EH (cell line): ENCODE measurements at places on chromosomes 3 and 15.
A peak's percentile ranks its signal among the peaks of the same experiment; 100 is the strongest.

GRCh38 chr3:20916951-20917606, 731.1 kb upstream of the SGO1 start:
- no peak for DNase-seq

DNA sequence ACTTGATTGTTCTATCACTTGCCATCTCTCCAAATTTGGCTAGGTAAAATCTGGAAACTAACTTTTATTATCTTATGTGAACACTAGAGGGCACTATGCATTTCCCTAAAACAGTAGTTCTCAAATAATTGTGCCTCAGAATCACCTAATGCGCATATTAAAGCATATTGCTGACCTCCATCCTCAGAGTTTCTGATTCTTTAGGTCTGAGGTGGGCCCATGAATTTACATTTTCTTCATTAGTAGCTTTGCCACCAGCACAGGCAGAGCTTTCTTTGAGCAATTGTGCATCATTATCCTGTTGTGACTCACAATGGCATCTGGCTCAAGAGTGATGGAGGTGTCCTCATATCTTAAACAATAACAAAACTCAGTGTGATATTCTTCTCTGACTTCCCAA, 17.5 kb upstream of the BCHE start:
- no peak for DNase-seq

DNA sequence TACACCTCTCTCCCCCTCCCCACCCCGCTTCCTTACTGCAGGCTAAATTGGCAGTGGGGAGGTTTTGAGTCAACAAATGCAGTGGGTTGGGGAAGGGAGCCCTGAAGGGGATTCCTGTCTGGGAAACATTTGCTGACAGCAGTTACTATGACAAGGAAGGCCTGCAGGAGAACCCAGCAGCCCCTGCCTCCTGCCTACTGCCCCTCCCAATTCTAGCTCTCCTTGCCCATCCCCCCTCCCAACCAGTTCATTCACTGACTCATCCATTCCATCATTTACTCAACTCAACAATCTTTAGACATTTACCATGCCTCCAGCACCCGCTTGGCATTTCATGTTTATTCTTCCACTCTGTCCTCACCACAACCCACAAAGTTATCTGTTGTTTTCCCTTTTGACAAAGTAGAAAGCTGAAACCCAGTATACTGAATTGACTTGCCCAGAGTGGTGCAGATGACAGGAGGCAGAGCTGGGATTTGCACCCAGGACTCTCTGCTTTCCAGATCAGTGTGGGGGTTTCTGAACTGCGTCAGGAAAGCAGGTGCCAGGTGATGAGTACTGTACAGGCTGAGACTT, 75.0 kb downstream of the MAGEF1 start:
- peak; percentile 89 for DNase-seq

- DNase-seq = no peak
Observed at GRCh38 chr3:133956982-133957381, 61.3 kb upstream of the RAB6B start.

- DNase-seq = no peak
Observed at GRCh38 chr3:143699424-143699823, 148.8 kb downstream of the SLC9A9 start.

- DNase-seq = no peak
Observed at GRCh38 chr15:45180201-45180600, 7.6 kb downstream of the SHF start.

GRCh38 chr15:58314593-58315216, 117.1 kb upstream of the LIPC start:
- no peak for DNase-seq

- DNase-seq = no peak
Observed at GRCh38 chr3:195735036-195735695, 14.4 kb downstream of the MUC20 start.

- DNase-seq = no peak
Observed at GRCh38 chr3:11363715-11364114, 91.5 kb downstream of the ATG7 start.

- no peak for DNase-seq
Observed at GRCh38 chr15:101463270-101463669, 26.2 kb downstream of the PCSK6 start.

DNA sequence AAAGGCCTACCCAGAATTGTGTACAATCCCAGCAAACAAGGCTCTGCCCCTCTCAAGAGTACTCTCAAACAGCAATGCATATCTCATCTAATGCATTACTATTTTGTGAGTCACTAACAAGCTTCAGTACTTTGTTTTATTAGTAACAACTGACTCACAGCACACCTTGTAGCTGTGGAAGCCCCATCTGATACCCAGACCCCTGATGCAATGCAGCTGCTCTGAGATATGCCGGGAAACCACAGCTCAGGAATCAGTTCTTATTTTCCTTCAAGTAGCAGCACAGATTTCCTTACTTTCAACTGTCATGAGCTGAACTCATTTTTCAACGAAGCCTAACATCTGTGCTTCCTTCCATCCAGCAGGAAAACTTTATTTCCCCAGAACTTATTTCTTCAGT, 37.8 kb downstream of the CCNL1 start:
- DNase-seq = peak; percentile 81

DNA sequence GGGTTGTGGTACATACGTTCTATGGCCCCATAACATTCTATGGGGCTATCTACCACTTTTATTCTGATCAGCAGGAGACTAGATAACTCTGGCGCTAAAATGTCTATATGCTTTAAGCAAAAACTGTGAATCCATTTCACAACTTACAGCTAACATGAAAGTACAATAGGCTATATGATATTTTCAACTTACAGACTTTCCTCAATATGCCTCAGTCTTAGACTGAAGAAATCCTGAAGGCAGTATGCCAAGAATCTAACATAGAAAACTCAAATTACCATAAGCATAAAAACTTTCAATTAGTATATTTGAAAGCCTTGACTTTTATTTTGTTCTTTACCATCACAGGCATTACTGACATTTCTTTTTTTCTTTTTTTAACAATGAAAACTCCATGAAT, 81.4 kb downstream of the CBLB start:
- DNase-seq = no peak

- DNase-seq = no peak
Observed at GRCh38 chr15:100735129-100736053, 133.0 kb downstream of the ASB7 start.

GRCh38 chr15:39102431-39102830, 478.4 kb upstream of the THBS1 start:
- peak; percentile 92 for DNase-seq

DNA sequence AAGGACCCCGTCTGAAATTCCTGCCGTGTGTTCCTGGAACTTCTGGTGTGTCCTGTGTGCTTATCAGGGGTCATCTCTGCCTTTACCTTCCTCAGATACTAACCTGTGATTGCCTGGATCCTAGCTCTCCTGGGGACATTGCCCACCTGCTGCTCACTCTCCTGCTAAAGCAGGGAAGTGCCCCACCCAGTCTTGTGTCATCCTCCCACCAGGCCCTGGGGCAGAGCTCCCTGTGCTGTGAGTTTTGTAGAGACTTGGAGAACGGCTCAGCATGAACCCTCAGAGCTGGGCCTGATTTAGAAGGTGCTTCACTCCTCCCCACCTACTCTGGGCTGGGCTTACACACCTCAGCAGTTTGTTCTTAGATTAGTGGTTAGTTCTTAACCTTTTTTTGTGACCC, 3.8 kb upstream of the TMEM44 start:
- DNase-seq = no peak

- DNase-seq = peak; percentile 90
Observed at GRCh38 chr3:183844606-183845005, 19.2 kb upstream of the MAP6D1 start.

DNA sequence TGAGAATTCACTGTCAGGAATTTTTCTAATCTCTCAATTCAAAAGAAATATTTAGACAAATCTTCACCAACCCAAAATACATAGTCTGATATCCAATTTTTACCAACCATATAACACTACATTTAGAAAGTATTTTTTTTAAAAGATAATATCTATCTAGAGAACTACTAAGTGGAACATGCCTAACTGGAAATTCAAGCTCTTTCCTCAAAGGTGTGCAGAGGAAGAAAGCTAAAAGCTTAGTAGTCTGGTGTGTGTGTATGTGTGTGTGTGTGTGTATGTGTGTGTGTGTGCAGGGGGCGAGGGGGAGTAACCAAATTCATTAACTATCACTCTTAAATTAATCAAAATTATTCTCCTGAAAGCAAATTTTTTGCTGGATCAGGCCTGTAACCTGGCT, 797.3 kb downstream of the NAALADL2 start:
- DNase-seq = no peak

GRCh38 chr15:52653431-52653964, 25.7 kb downstream of the ATOSA start:
- peak; percentile 88 for DNase-seq
